Stimulated activated CD8-positive, alpha-beta memory T cell treated with anti-CD3 and anti-CD28 coated beads, Interleukin-2, amount 100 ng/mL, for 1 hour (primary cell): ENCODE measurements at places on chromosomes 6 and 20.

GRCh38 chr6:35508027-35508426, 4.7 kb downstream of the TULP1 start:
- DNase-seq = no peak

DNA sequence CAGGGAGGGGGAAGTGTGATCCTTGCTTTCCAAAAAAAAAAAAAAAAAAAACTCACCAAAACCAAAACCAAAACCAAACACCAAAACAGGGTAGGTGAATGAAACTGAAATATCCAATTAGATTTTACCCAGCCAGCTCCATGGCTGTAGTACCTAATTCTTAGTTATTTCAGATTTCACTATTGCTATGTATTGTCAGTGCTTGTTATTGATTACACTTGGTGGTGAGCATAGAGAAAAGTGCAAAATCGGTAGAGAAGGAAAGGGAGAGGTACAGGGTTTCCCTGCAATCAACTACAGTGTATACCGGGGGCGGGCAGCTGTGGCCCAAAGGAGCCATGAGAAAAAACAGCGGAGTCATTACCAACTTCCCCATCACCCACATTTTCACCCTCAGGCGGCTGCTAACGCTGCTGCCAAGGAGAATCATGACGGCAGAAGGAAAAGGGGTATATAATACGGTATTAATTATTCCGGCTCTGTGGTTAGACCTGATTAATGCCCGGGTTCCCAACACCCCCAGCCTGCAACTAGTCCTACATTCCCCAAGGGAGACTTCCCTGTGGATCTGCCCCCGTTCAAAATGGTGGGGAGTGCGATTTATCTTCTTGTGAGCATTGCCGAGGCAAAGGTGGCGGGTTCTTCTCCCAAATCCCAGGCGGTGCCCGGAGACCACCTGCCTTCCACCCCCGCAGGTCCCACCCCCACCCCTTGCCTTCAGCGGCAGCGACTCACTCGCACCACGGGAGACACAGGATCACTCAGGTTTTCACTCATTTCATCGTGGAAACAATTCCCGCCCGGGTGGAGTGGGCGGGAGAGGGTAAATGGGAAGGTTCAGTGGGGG, at the start of gene C6orf62:
Gene C6orf62, minus strand, starts transcription at position 30 of the 847 bp plus-strand sequence. CDS start 486 bp downstream, outside the sequence.
- DNase-seq = no peak

DNA sequence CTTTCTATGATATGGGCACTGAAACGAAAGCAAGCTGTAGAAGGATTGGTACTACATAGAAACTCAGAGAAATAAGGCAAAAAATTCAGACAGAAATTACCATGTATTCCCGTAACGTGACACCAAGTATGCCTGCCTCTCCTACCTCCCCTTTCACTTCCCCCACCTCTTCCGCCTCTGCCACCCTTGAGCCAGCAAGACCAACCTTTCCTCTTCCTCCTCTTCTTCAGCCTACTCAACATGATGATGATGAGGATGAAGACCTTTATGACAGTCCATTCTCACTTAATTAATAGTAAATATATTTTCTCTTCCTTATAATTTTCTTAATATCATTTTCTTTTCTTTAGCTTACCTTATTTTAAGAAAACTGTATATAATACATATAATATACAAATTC, 188.1 kb upstream of the VGLL2 start:
- DNase-seq = no peak

GRCh38 chr6:132190815-132191175, 210.5 kb downstream of the MOXD1 start:
- no peak for DNase-seq

DNA sequence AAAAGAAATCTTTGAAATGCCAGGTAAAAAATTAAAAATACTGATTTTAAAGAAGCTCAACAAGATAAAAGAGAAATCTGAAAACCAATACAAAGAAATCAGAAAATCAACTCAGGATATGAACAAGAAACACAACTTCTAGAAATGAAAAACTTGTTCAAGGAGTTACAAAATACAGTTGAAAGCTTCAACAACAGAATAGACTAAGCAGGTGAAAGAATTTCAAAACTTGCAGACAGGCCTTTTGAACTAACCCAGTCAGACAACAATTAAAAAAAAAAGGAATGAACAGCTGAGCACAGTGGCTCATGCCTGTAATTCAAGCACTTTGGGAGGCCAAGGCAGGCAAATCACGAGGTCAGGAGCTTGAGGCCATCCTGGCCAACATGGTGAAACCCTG, 57.8 kb downstream of the PDSS2 start:
- DNase-seq = no peak

DNA sequence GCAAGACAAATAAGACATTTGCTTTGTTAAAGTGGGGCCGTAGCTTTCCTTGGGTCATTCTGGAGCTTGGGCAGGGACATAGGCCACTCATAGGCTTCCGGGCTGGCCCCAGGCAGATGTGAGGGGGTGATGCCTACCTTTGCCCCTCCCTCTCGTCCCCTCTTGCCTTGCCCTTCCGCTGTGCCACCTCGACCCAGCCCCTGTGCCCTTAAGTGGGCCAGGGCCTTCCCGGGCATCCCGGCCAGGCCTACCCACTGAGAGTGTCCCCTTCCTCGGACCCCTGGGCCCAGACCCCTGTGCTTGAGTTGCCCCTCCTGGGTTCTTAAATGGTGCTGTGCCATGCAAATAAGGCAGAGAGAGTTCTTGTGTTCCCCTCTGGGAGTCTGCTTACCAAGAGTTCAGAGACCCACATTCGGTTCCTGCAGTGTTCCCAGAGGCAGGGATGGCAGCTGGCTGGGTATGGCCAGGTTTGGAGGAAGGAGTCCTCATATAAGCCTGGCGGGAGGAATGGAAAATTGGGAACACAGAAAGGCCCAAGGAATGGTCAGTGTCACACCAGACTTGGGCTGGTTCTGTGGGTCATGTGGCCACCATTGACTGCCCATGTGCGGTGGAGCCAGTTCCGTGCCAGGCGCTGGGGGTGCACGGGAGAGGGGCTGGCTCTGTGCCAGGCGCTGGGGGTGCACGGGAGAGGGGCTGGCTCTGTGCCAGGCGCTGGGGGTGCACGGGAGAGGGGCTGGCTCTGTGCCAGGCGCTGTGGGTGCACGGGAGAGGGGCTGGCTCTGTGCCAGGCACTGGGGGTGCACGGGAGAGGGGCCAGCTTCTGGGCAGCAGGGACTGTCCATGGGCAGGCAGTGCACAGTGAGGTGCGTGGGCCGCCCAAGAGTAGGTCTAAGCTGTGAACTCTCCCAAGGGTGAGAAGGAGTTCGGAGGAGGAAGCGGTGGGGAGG, 173.5 kb upstream of the SNX9 start:
- no peak for DNase-seq

DNA sequence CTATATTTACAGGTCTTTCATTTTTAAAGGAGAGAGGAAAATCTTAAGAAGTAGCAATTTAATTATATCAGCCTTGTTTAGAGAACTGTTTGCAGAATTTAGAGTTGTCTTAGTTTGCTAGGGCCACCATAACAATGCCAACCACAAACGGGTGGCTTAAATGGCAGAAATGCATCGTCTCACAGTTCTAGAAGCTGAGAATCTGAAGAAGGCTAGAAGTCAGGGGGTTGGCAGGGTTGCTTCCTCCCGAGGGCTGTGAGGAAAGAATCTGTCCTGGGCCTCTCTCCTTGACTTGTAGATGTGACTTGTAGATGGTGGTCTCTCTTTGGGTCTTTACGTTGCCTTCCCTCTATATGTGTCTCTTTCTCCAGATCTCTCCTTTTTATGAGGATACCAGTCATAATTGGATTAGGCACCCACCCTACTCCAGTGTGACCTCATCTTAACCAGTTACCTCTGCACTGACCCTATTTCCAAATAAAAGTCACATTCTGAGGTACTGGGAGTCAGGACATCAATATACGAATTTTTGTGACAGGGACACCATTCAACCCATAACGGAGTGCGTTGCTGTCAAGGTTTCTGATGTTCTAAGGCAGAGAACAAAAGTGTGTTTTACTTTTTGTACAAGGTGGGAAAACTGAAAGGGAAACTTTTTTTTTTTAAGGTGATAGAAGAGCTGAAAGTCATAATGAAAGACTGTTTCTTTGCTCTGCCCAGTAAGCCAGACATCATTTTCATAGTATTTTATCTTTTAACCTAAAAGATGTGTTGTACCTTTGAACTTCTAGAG, 84.4 kb downstream of the SAMD3 start:
- DNase-seq = no peak

- no peak for DNase-seq
Observed at GRCh38 chr6:1873781-1874180, 264.1 kb downstream of the FOXC1 start.

DNA sequence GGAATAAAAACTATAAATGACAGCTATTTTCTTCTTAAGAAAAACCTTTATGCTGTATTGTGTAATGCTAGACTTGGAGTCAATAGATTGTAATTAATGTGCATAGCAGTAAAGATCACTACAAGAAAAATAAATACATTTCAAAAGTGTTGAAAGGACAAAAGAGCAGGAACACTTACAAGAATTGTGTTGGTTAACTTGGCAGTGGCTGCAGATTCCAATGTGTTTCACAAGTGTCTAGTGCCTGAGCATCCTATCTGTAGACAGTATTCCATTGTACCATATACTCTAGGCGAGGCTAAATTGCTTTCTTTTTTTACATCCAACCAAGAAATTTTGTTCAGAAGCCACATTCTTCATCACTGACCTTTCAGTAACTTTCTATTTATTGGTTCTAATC, 924.1 kb downstream of the EPHA7 start:
- no peak for DNase-seq

GRCh38 chr6:145688493-145688905, 46.8 kb downstream of the EPM2A start:
- no peak for DNase-seq

- no peak for DNase-seq
Observed at GRCh38 chr20:37355252-37356180, 9.6 kb downstream of the SRC start.

DNA sequence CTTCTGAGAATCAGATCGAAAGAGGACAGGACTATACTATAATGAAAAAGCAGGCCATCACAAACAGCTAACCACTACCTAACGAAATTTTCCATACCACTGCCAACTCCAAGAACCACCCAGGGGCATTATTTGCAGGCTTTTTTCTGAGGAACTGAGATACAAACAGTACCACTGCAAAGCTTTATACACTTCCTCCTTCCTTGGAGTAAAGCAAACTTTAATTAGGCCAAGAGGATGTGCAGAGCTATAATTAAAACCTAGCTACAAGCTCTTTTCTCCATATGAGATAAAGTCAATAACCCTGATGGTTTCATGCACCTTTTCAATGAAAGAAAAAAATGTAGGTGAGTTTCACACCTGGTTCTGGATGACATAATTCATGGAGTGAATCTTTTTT, 68.5 kb downstream of the ELOVL5 start:
- DNase-seq = no peak

- no peak for DNase-seq
Observed at GRCh38 chr6:47859175-47859574, 77.3 kb downstream of the OPN5 start.

DNA sequence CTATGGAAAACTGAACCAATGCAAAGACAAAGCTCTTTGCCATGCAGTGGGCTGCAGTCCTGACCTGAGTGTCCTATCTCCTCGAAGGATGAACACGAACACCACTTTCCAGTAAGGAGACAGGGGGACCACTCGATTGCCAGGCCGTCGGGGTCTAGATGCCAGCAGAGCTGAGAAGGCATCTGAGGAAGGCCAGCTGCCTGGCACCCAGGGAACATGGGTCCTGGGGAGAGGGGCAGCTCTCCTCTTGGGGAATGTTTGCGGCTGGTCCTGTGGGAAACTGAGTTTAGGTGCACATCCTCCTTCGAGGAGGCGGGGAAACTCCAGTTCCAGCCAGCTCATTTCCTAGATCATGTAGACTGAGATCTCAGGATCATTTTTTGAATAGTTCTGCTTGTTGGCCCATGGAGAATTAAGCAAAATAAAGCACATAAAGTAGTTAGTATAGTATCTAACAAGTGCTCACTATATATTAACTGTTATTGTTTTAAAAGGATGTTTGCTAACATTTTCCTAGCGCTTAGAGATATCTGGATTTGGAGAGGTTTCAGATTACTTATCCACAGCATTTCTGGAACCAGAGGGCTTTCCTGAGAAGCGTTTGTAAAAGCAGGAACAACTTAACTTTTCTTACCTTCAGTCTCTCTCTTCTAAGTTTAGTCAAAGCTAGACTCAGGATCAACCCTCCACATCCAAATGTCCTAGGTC, 225.3 kb upstream of the FOXQ1 start:
- DNase-seq = no peak

DNA sequence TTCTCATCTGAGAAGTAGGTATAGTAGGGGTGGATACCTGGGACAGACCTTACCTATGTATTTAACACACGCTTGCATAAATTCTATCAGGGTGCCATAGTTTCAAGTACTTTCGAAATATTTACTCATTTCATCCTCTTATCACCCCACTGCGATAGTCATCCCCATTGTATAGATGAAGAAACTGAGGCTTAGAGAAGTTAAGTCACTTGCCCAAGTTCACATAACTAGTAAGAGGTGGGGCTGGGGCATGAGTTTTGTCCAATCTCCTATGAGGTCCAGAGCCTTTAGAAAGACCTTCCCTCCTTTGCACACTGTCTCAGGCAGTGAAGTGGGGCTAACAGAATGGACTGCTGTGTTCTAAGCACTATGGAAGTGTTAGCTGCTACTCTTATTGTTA, 6.2 kb downstream of the TULP1 start:
- no peak for DNase-seq

GRCh38 chr6:116280933-116281316, 1.2 kb upstream of the TSPYL1 start:
- DNase-seq = no peak

DNA sequence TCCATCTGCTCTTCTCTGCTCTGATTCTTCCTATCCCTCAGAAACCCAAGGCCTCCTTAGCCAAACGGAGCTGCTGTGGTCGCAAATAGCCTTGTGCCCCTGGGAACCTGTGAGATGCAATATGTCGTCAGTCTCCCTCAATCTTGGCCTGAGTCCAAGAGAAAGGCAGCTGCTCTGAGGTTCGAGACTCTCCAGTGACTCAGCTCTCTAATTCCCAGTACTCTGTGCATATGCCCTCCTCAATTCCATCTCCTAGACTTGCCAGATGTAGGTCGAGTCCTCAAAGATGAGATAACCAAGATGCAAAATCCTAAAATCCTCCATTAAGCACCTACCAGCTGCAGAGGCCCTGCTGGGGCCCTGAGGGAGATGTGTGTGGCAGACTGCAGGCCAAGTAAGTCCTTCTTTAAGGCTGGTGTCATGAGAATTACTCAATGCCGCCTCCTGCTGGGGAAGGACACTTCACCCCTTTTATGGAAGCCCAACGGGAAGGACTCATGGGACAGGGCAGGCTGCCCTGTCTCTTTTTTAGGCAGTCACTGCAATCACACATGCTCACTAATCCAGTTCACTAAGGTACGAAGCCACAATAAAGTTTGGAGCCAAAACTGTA, 28.5 kb downstream of the C6orf15 start:
- DNase-seq = no peak

DNA sequence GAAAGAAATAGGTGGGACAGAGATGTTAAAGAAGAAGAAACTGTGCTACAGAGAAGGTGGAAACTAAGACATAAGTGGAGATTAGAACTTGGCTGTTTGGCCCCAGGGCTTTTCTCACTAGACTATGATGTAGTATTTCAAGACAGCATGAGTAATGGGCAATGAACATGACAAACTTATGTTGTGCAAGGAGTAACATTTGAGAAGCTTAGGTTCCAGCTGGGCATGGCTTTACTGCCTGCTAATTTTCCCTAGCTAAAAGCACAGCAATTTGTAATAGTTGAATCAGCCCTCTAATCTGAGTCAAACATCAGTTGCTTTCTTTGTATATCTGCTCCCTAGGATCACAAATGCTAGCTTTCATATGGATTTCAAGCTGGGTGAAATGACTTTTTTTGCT, 294.3 kb upstream of the BMP2 start:
- no peak for DNase-seq

GRCh38 chr6:167311286-167311685, 13.6 kb upstream of the TTLL2 start:
- DNase-seq = no peak
